ENCODE measurements at places on chromosomes 4 and X.

DNA sequence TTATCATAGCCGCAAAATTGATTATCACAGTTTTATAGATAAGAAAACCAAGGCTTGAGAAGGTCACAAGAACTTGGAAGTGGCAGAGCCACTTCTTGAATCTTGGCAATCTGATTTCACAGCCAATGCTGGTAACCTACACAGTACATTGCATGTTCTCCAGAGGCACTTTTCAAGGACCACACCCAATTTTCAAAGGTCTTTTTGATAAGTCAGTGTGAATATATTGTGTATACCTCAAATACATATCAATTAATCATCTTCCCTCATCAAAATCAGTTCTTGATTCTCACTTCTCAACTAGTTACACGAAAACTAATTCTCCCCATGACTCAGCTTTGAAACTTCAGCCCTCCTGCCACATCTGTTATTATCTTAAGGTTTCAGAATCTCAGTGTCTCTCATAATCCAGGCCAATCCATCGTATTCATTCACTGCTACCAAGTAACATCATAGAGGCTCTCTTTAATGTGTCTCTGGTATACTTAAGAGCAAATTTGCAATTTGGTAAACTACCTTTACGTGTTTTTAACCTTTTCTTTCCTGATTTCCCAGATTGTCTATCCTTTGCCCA, 16.8 kb downstream of the CAMK2D start:
- no peak for DNase-seq

GRCh38 chrX:32538554-32538953, 672.8 kb downstream of the DMD start:
- no peak for DNase-seq

DNA sequence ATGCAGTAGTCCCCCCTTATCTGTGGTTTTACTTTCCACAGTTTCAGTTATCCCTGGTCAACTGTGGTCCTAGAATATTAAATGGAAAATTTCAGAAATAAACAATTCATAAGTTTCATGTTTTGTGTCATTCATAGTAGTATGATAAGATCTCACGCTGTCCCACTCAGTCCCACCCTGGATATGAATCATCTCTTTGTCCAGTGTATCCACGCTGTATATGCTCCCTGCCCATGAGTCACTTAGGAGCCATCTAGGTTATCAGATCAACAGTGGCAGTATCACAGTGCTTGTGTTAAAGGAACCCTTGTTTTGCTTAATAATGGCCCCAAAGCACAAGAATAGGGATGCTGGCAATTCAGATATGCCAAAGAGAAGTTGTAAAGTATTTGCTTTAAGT, 16.2 kb upstream of the SYTL4 start:
- DNase-seq: no peak

GRCh38 chr4:133208694-133209285, 59.7 kb downstream of the PCDH10 start:
- DNase-seq: no peak

GRCh38 chr4:10283761-10284160, 167.2 kb upstream of the WDR1 start:
- DNase-seq: no peak

GRCh38 chrX:5051831-5052491, 1176.7 kb downstream of the NLGN4X start:
- DNase-seq: no peak
